ENCODE measurements at places on chromosomes 5 and 9. TPM values are rescaled to one million over a fixed set of nuclear protein-coding genes. Genes with fewer than 3 reads are reported as not detected.

Gene PDE6A
- total RNA-seq, result 0.11 TPM

Gene RABL6
- 49.3 TPM for total RNA-seq

Gene OR13F1
- total RNA-seq, result not detected

Gene ZBTB6
- total RNA-seq, result 15.0 TPM

Gene ENTPD8
- 0.33 TPM for total RNA-seq

Gene AGXT2
- not detected for total RNA-seq

Gene PCDHA4
- under 0.01 TPM for total RNA-seq

Gene ITGA1
- total RNA-seq, result 82.9 TPM

Gene HDAC3
- total RNA-seq, result 55.4 TPM
